ENCODE measurements at places on chromosomes 13 and 19.

DNA sequence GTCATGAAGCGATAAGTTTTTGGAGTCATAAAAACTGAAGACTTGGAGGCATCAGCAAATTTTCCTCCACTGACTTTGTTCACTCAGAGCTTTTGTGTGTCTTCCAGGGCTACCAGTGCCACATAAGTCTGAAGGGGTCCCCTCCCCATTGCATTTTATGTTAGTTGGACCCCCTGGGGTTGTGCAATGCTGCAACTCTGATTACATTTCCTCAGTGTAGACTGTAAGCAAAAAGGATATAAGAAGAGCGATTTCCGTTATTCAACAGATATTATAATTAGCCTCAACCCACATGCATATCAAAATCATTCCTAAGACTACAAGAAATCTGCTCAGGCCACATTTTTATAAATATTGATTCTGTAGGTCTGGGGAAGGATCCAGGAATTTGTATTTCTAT lies 324.0 kb downstream of the TDRD3 start:
- DNase-seq = no peak

- DNase-seq = no peak
Observed at GRCh38 chr19:48977061-48977460, 12.0 kb downstream of the FTL start.

DNA sequence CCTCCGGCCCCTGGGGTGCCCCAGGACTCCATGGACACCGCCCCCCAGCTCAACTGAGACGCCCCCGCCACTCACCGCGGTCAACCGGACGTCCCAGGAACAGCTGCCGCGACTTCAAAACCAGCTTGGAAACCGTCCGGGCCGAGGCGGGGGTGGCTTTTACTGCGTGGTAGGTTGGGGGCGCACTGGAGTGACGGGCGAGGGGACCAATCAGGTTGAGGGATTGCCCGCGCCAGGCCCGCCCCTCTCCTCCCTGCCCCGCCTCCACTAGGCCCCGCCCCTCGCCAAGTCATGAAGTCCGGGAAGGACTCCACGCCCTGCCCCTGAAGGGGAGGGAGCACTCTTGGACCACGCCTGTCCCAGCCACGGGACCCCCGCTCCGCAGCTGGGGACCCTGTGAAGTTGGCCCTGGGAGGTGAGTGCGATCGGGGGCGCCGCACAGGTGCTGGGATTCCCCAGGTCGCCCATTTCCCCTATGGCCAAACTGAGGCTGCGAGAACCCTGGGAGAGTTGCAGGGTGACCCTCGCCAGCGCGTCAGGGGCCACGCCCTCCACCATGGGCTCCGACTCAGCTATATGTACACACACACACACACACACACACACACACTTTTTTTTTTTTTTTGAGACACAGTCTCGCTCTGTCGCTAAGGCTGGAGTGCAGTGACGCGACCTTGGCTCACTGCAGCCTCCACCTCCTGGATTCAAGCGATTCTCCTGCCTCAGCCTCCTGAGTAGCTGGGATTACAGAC lies at the start of gene PLIN3:
TSS of gene PLIN3 (minus strand) at position 134 of the 752 bp plus-strand sequence. CDS start 6,273 bp downstream, outside the sequence.
- DNase-seq = peak; percentile 98

DNA sequence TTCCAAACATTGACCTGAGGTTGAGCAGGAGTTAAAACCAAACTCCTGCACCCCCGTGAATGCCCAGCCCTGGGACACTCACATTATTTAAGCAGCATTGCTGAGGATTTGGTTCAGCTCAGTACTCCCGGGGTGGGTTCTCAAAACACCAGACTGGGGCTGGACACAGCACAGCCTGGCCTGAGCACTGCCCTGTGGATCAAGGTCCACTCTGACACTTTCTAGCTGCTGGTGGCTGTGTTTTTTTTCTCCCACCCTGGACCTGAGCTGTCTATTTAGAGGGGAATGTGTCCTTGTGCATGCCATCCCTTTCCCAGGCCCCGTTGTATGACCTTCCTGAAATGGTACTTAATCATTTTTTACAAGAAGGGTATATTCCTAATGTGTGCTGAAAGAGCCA lies 94.7 kb upstream of the GJB6 start:
- DNase-seq = no peak

DNA sequence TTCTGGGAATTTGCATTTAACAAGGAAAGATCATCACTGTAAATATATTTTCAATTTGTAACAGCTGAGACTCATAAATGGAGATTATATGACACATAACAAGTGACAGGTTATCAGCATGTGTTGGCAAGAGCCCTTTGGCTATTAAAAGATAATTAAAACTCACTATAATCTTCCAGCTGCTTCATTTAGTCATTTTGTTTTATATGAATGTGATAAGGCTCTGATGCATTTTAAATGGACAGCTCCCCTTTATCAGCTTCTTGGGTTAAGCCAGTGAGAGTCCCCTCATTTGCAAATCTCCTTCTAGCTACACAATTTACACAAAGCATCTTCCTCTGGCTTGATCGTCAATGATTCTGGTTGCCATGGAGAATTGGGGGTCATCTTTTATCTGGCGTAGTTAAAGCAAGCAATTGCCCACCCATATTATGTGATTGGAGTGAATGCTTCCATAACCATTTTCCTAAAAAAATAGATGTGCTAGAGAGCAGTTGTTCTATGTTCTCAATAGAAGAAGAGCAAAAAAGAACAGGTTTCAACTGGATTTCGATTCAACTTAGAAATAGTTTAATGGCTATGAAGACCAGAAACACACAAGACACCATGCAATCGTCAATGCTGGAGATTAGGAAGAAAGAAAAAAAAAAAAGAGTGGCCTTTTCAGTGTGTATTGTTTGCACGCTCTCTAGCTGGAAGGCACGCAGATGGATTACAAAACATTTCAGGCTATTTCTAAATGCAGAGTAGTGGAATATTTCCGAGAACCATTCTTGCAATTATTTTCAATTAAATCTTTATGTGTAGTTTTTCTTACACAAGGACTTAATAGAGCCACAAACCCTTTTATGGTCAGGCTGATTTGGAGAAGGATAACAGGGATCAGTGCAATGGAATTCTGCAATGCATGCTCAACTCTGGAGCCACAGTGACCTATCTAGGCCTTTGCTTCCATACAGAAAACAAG lies 27.4 kb downstream of the STARD13 start:
- DNase-seq = no peak

DNA sequence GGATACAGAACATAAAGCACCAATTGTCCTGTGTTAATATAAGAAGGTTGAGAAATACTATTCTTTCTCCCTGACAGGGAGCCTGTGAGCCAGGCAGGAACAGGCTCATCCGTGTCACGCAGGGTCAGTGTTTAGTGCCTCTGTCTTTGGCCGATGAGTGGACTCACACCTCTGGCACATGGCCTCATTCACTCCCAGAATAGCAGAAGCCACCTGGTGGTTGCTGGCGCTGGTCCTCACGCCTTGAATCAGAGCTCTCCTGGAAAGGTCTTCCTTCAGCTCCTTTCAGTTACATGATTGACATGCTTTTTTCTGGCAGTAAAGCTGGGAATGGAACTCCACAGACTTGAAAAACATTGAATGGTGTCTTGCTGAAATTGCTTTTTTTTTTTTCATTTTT lies 28.1 kb upstream of the SIAH3 start:
- peak; percentile 50 for DNase-seq

- no peak for DNase-seq
Observed at GRCh38 chr13:60152114-60152513, 11.6 kb downstream of the DIAPH3 start.

DNA sequence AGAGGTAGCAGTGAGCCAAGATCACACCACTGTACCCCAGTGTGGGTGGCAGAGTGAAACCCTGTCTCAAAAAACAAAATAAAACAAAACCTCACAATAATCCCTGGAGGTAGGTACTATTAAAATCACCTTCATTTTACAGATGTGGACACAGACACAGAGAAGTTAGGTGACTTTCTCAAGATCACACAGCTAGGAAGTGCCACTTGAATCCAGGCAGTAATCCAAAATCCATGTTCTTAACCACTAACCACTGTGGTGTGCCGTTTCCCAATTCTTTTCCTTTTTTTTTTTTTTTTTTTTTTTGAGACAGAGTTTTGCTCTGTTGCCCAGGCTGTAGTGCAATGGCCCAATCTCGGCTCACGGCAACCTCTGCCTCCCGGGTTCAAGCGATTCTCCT lies 9.0 kb downstream of the PPP1R14A start:
- DNase-seq = no peak

GRCh38 chr13:49539313-49539712 lies 43.6 kb downstream of the PHF11 start:
- DNase-seq = no peak

DNA sequence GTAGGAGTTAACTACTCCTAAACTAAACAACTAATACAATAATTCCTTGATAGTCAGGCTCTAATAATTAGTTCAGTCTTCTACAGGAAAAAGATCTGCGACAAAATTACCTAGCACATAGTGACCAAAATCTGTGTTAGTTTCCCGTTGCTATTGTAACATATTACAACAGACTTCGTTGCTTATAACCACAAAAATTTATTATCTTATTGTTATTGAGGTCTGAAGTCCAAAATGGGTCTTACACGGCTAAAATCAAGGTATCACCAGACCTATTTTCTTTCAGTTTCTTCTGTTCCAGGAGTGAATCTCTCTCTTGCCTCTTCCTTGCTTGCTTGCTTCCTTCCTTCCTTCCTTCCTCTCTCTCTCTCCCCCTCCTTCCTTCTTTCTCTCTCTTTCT lies 993.6 kb upstream of the SPRY2 start:
- no peak for DNase-seq

DNA sequence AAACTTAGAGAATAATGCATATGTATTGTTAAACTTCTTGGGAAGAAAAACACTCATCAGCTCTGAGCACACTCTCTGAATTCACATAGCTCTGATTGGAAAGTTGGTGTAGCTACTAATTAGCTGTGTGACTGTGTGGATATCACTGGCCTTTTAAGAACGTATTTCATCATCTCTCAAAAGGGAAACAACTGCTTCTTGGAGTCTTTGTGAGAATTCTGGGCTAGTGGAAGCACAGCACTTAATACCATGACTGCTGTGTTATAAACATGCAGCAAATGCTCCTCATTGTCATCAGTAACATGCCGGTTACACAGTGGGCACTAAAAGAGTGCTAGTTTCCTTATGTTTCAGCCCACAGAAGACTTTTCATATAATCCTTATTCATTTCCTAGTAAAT lies 220.9 kb upstream of the CSNK1A1L start:
- no peak for DNase-seq

DNA sequence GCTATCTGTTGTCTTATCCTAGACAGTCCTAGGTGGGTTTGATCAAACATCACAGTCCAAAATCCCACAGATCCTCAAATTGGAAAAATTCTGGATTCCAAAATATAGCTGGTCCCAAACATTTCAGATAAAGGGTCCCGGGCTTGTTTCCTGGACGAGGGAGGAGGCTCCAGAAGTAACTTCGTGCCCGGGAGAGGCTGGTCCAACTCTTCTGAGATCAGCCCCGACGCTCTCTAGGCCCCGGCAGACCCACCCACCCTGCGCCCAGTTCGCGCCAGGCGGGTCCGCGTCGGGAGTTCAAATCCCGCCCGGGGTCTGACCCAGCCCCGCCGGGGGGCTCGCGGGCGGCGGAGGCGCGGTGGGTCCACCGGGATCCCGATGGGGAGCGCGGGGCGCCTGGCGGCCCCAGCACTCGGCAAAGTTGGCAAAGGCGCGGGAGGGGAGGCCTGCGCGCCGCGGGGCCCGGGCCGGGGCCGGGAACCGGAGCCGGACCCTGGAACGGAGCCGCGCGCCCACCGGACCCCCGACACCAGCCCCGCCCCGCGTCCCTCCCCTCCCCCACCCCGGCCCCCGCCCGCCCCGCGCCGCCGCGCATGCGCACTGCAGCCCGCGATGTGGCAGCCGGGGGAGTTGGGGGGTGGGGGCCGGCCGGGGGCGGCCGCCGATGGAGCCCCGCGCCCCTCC lies 513 bp downstream of the MIER2 start:
- no peak for DNase-seq

GRCh38 chr13:35953537-35954206 lies 177.5 kb downstream of the DCLK1 start:
- peak; percentile 90 for DNase-seq

DNA sequence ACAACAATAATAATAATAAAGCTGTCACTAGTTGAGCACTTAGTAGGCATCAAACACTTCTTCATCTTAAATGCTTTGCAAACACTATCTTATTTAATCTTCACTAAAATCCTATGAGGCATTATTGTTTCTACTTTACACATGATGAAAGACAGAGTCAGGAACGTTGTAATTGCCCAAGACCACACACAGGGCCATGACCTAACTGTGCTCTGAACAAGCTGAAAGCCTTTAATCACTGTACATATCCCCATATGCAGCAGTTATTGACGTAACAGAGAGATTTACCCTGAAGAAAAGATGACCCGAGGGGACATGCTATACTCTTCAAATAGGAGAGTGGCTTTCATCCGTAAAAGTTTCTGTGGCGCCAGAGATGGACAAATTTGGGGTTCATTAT lies 53.0 kb downstream of the SACS start:
- no peak for DNase-seq

GRCh38 chr13:20571676-20572075 lies 4.7 kb downstream of the IFT88 start:
- no peak for DNase-seq

DNA sequence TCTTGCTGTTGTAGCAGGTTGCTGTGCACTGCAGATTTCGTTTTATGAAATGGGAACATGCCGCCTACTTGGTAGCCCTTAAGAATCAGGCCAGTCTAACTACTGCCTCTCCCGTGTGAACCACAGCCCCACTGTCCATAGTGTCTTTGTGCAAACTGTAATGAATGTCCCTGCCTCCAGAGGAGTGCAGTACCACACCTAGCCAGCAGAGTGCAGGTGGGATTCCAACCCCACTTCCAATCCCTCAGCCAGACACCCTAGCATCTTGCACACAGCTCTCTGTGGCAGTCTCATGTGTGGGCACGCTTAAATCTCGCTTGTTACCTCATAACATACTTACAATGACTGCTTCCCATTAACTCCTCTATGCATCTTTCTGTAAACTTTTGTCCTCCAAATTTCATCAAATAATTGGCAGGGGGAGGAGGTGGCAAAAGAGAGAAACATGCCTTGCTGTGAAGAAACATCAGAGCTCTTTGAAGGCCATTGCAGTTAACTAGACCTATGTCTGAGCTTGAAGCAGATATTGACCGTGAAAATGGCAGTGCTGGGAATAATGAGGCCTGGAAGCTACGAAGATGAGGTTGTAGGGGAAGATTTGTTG lies 47.2 kb downstream of the ZAR1L start:
- DNase-seq = no peak

DNA sequence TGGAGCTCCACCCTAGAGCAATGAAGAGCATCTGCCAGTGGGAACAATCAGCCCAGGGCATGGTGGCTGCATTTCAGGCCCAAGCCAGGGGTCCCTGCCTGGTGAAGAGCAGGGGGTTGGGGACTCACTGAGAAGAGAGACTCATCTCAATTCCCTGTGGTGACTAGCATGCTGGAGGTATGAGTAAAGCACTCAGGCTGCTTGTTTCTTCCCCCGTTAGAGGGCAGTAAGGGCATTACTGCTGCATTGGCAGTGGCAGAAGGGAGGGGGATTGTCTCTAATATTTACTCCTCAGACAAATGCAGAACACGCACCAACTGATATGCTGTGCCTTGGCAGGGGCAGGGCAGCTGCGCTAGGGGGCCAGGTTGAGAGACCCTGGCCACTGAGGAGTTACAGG lies 329.1 kb downstream of the SLITRK5 start:
- no peak for DNase-seq
